ENCODE measurements at places on chromosomes 11 and 22.

- no peak for DNase-seq
Observed at GRCh38 chr22:44529827-44530523, 31.9 kb upstream of the RTL6 start.

DNA sequence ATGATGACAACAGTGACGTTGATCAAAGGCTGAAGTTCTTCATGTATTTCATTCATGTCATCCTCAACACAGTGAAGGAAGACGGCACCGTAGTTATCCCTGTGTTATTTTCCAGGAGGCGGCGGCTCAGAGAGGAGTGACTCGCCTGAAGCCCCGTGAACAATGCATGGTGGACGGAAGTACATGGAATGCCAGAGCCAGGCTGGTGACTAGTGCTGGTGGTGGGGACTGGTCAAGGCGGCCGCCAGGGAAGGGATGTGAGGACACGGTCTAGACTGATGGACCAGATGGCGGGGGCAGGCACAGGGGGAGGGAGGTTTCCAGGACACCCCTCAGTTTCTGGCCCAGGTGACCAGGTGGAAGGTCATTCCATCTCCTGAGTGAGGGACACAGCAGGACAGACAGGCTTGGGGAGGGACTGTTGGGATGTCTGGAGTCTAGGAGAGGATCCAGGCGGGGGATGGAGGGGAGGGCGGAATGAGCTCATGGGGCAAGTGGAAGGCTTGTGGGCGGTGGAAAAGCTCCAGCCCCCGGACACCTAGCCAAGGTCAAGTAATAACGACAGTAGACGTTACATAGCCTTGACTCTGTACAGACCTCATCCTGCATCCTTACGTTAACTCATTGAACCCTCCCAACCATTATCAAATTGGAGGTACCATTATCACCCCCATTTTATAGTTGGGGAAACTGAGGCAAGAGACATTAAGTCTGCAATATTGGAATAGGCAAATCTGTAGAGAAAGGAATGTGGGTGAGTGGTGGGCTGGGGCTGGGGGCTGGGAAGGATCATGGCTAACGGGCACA, 16.0 kb upstream of the PICK1 start:
- no peak for DNase-seq

DNA sequence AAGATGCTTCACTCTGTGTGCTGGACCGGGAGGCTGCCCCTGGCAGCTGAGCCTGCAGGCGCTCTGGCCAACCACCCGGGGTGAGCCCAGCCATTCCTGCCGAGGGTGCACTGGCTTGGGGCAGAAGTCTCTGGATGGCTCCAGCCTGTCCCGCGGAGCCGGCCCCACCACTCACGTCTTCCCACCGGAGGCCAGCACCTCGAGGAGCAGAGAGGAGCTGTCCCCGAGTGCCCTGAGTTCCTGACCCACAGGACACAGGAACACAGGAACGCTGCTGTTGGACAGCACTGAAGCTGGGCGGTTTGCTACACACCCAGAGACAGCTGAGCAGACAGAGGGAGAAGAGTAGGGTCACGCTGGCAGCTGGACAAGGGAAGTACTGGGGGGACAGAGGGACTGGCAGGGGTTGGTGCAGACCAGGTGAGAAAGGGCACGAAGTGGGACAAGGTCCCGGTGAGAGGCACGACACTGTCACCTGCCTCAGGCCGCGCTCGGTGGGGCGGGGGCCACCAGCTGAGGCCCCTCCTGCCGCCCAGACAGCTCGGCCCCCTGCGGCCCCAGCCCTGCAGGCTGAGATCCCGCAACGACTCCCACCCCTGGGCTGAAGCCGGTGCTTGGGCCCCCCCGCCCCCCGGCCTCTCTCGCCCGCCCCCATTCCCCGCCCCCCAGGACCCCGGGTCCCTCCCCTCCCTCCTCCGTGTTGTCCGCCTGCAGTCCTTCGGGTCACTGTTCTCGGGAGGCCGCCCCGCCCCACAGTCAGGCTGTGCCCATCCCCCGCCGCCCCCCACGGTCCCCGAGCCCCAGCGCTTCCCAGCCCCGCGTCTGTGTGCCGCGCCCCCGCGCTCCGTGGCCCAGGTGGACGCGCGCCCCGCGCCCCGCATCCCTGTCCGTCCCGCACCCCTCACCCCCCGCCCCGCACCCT, 624 bp upstream of the B4GALNT4 start:
- DNase-seq, result peak; percentile 22

DNA sequence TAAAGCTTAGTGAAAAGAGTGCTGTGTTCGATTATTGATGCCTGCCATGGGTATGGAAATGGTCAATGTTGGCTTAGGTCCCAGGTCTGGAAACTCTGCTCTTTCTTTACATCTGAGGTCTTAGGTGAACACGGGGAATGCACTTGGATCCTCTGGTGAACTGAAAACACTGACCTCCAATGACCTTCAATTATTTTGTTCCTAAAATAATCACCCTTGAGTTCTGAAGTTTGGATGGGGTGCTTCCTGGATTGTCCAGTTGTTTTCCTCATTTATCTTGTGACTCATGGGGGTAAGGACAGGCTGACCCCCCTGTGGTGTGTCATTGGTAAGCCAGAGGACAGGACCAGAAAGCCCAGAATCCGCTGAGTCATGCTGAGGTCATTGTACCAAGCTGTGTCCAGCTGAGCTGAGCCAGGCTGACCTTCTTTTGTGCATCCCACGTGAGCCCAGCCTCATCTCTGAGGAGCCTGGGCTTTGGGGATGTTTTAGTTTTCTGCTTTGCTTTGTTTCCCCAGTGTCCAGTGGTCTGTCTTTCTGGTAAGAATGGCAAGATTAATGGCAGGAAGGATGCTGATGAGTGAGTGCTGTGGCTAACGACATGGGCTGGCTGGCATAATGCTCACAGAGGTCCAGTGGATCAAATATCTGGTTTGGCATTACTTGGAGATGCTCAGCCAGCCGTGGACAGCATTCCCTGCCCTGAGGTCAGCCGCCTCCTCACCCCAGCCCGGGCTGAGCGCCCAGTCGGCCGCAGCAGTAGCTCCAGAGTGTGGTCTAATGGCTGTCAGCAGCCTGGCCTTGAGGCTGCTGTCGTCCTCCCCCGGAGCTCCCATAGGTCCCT, 35.6 kb downstream of the AMPD3 start:
- DNase-seq, result peak; percentile 97

DNA sequence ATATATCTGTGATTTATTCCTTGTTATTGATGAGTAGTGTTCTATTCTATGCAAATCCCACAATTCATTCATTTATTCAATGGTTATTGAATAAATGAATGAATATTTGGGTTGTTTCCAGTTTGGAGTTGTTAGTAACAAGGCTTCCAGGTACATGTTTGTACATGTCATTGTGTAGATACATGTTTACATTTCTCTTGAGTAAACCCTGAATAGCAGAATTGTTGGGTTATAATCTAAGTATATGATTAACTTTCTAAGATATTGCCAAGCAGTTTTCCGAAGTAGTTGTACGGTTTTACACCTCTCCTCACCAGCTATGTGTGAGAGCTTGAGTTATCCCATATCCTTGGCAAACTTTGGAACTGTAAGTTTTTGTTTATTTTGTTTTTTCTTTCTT, 18.5 kb upstream of the OR8G1 start:
- DNase-seq, result no peak

- no peak for DNase-seq
Observed at GRCh38 chr11:61309739-61310138, 14.6 kb upstream of the VWCE start.

DNA sequence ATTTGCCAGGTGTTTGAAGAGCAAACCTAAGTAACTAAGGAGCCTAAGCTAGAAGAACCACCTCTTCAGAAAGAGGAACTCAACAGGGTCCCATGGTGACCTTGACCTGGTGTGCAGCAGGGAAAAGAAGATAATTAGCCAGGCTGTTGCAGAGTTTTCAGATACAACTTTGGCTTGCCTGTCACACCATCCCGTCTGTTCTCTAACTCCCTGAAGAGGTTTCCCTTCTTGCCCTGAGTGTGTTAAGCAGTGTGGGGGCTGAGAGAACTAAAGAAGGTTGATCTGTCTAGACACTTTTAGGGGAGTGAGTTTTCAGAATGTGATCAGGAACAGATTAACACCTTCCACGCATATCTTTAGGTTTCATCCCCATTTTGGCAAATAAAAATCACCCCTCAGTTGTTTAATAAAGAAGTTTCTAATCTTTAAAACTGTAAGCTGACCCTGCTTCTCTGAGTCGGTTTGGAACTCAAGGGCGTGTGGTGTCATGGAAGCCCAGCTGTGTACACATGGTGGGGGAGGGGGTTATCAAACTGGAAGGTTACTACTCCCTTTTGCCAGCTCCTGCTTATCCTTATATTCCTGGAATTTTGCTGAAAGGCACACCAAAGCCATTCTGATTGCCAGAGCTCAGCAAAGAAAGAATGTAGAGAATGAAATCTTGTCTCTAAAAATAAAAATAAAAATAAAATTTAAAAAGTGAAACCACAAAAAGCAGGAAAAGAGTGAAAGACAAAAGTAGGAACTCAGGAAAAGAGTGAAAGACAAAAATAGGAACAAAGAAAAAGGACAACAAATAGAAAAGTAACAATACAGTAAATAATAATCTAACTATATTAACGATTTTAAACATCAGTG, 70.2 kb downstream of the DBX1 start:
- DNase-seq, result no peak

GRCh38 chr11:132064987-132065620, 694.7 kb downstream of the NTM start:
- DNase-seq, result peak; percentile 79

DNA sequence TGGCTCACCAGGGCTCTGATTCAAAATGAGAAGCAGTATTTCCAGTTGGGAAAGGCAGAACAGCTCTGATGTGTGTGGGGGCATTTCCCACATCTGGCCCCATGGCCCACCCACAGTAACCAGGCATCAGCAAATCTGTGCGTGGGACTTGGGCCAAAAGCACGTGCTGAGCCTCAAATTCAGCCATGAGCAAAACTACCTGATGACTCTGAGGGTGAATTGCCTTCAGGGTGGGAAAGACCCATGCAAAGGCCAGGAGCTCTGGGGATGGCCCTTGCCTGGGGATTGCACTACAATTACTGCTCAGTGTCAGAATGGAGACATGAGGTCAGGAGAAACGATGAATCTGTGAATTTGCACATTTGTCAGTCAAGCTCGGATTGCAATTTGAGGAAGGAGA, 20.9 kb downstream of the TP53AIP1 start:
- DNase-seq, result no peak

DNA sequence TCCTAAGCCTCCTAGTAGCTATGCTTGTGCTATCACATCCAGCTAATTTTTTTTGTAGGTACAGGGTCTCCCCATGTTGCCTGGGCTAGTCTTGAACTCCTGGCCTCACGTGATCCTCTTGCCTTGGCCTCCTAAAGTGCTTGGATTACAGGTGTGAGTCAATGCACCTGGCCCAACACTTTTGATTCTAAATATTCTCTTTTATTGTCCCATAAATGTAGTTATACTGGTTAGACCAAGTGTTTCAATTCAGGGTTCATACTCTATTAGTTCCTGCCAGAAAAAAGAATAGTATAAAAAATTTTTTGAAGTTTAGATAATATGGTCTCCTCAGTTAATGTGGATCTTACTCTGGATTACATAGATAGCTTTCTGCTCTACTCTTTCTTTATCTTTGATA, 6.7 kb upstream of the PTH start:
- DNase-seq, result no peak

DNA sequence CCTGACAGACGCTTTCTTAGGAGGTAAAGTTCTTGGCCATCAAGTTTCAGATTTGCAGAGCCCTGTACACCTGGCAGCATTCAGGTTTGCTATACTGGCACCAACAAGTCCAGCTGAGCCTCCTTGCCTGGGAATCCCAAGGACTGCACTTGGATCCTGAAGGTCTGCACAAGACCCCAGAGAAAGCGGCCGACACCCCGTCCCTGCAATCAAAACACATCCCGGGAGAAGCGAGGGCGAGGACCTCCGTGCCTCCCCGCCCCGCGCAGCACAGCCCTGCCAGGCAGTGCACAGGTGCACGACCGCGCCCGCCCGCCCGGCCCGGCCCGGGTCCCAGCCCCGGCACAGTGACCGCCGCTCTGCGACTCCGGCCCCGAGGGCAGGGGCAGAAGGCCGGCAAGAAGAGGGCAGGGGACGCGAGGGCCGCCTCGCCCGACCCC, 559 bp downstream of the MRTFA start:
- DNase-seq, result no peak

- DNase-seq, result no peak
Observed at GRCh38 chr11:74282421-74282820, 29.0 kb downstream of the P4HA3 start.

- DNase-seq, result no peak
Observed at GRCh38 chr22:33315954-33316353, 257.8 kb upstream of the SYN3 start.

DNA sequence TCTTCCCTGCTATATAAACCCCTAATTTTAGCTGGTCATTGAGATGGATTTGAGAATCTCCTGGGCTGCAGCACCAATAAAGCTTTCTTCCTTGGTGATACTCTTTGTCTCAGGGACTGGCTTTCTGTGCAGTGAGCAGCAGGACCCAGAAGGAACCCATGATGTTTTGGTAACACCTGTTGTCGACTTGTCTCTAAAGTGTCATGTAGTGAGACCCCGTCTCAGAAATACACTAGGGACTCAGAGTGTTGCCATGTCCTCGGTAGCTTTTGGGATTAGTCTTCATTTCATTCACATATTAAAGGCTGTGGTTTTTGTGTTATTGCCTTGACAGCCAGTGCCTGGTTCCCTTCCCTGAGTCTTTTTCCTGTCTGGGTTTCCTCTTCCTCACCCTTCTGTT, 1078.7 kb downstream of the TBC1D22A start:
- DNase-seq, result no peak

- DNase-seq, result no peak
Observed at GRCh38 chr11:63985812-63986155, 454 bp upstream of the OTUB1 start.

GRCh38 chr11:47302853-47303252, 32.9 kb downstream of the MADD start:
- no peak for DNase-seq

DNA sequence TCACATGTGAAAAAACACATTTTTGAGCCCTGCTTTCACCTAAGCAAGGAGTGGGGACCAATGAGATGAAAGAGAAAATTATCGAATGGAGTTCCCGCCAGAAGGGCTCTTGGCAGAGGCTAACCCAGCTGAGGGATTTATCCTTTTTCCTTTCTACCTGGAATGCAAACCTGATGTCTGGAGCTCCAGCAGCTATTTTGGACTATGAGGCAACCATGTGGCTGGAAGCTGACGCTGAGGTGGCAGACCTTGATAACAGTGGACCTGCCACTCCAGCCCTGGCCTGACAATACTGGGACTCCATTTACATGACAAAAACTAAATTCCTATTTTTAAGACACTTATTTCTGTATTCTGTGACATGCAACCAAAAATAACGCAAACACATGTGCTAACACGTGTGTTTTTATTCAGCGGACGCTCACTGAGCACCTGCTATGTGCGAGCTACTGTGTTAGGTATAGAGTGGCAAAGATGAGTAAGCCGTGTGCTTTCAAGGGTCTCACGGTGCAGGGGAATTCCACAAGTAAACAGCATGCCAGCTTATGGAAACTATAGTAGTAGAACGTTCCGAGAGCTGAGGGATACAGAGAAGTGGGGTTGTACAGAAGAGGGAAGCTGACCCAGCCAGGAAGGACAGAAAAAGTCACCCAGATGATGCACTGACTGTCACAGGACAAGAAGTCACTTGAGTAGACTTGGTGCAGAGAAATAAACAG, 19.1 kb upstream of the ISX start:
- no peak for DNase-seq
